ENCODE measurements at places on chromosomes 12 and 14.

DNA sequence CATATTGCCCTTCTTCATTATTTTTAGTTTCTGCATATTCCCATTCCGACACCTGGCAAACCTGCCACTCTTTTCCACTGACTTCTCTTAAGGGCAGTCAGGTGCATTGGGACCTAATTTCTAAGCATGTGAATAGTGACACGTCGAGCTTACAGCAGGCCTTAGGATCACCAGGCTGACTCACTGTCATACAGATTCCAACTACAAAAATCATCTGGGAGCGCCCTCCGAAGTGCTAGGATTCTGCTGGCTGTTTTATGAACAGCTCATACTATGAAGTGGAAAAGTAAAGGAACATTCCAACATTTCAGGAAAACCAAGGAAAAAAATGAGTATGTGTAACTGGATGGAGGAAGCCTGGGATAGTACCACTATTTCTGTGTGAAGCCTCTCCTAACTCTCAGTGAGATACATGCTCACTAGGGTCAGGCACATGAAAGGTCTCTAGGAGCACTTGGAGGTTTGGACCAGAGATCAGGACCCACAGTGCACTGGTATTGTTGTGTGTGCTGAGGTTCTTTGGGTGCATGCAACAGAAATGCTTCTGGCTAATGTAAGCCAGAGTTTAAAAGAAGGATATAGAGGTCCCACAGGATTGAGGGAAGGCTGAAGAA, 257.4 kb downstream of the ZFP36L1 start:
- no peak for DNase-seq

GRCh38 chr12:6914246-6914946, at the start of gene ENO2:
Gene ENO2 (plus strand): TSS chr12:6914580. CDS start chr12:6915833, 1,253 bp downstream.
- DNase-seq: peak; percentile 69

- no peak for DNase-seq
Observed at GRCh38 chr14:35750202-35750904, 58.7 kb downstream of the RALGAPA1 start.

GRCh38 chr12:65313719-65314317, 35.3 kb downstream of the MSRB3 start:
- DNase-seq: no peak

GRCh38 chr14:67934087-67934486, 114.5 kb downstream of the RAD51B start:
- peak; percentile 47 for DNase-seq

DNA sequence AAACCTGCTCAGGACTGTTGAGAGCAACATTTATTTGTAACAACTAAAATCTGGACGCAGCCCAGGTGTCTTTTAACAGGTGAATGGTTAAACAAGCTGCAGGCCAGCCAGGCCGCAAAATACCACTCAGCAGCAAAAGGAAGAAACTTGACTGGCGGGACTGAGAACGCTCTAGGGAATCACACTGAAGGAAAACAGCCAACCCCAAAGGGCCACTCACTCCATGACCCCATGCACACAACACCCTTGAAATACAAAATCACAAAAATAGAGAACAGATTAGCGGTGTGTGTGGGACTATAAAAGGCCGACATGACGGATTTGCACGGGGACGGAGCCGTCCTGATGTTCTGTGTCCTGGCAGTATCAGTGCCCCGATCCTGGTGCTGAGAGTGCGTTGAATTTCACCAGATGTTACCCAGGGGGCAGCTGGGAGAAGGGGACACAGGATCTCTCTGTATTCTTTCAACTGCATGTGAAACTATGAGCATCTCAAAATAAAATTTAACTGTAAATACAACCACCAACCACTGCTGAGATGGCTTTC, 23.0 kb downstream of the VPS37B start:
- DNase-seq: no peak

- no peak for DNase-seq
Observed at GRCh38 chr12:123229051-123229450, 3.9 kb downstream of the MPHOSPH9 start.

- no peak for DNase-seq
Observed at GRCh38 chr12:27810756-27811155, 30.7 kb upstream of the MANSC4 start.

Data from SK-N-DZ (cell line).